ENCODE measurements at places on chromosomes 5 and 9.
A peak's percentile ranks its signal among the peaks of the same experiment; 100 is the strongest.

DNA sequence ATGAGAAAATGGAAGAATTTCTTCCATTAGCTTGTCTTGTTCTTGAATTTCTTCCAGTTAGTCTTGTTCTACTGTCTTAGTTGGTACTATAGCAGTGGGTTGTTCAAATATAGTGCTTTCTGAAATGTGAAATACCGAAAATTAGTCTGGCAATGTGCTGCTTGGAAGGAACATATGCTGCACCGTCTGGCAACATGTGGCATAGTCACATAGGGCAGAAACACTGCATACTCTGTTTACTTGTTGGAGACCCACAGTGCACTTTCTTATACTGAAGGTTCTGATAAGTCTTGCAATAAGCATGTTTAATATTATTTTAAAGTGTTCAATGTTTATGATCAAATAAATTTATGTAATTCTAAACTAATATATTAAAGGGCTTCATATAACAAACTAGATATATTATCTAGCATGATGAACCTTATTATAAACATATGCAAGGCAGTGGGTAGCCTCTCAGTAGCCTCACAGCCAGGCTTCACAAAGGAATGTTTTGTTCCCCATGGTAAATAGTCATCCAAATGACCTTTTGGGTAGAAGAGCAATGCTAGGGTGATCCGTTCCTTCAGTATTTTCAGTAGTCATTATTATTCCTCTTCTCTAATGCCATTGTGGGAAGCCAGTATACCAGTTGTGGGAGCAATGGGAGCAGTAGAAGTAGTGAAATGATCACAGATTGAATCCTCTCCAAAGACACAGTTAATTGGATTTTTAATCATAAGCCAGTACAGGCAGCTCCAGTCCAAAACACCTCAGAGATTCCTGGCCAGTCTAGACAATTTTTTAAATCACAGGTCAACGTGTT is 1106.7 kb downstream of the DTWD2 start:
- DNase-seq = no peak

DNA sequence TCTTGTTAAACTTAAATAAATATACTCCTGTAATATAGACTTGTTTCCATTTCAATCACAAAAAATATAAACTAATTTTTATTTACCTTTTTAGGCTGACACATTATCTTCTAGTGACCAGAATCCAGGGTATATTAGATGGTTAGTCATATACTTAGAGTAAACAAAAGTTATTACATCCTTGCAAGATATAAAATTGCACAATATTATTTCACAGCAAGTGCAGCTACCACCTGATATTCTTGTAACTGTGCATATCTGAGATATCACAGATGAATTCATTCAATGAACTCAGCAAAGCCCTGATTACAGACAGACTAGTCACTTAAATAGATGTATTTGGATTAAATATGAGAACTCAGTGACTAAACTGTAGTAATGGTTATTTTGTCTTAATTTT is 25.6 kb upstream of the ARRDC3 start:
- DNase-seq = no peak

GRCh38 chr5:140108093-140109017 is 5.6 kb upstream of the PURA start:
- DNase-seq = no peak

GRCh38 chr5:168135897-168136296 is 155.5 kb upstream of the WWC1 start:
- no peak for DNase-seq

GRCh38 chr5:142186857-142187594 is 78.4 kb downstream of the NDFIP1 start:
- DNase-seq = peak; percentile 38

DNA sequence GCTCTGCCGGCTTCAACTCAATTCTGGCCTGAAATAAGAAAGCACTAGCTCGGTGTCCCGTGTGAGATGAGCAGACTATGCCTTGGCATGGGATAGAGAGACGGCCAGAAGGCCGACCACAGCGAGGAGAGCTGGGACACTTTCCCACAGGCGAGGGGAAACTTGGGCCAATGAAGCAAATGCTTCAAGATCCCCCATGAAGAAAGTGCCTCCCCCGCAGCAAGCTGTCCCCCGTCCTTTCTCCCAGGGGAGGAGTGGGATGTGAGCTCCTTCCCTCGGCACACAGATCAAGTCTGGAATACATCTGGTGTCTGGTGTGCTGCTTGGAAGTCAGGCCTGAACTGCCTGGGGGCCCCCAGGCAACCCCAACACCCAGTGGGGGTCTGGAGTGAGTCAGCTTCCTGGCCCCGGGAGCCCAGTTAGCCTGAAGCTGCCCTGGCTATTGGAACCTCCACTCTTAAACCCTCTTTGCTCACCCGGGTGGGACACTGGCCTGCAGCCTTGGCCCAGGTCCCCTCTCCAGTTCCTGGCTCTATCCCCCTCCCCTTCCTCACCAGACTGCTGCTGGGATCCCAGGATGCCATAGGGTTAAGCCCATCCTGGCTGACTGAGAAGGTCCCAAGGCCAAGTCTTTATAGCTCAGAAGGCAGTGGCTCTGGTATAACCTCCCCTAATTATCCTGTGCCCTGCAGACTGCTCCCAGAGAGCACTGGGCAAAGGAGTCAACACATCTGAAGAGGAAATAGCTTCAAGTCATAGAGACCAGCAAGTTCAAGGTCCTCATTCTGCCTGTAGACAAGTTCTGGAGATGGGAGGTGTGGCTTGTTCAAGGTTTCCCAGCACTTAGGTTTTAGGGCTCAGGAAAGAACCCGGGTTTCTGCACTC is 205.3 kb downstream of the TTLL11 start:
- DNase-seq = no peak

DNA sequence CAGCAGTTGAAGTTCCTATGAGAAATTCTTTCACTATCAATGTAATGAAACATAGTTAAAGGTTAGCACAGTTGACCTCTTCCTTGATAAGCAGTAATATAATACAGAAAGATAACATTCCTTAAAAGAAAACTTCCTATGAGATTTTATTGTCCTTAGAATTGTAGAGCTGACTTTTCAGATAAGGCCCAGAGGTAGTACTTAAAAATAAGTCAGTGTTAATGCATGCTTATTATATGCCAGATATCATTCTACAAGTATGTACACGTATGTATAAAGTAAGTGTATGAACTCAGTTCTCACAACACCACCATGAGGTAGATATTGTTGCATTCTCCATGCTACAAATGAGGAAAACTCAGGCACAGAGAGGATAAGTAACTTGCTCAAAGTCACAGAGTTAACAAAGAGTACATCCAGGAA is 15.3 kb downstream of the AP3S1 start:
- no peak for DNase-seq

DNA sequence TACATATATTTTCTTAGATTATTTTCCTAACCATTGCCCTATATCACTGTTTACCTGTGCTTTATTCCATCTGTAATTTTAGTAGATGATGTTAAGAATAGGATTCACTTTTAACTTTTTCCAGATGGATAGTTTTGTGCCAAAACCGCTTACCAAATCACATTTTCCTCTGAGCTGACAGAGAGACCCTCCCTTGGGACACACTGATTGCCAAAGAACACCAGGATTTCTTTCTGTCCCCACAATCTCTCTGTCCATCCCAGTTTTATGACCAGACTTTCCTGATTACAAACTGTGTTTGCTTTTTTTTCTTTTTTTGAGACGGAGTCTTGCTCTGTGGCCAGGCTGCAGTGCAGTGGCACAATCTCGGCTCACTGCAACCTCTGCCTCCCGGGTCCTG is 81.3 kb upstream of the SPATA31C2 start:
- no peak for DNase-seq

GRCh38 chr9:20614602-20615216 is 7.6 kb downstream of the MLLT3 start:
- DNase-seq = no peak

DNA sequence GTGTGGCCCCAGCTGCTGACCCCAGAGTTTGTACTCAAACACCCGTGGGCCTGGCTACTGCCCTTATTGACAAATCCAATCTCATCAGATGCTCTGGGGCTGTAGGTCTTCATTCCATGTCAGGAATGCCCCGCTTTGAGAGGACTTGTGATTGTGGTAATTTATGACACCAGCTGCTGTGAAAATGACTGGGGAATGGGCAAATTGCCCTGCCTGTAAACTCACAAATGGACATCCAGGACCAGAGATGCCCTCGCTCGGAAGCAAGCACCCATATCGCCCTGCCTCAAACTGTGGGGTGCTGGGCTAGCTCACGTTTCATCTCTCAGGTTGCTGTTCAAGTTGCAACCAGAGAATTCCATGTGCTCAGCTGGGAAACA is 225.9 kb upstream of the MAP3K1 start:
- no peak for DNase-seq

GRCh38 chr5:17828681-17829080 is 194.4 kb downstream of the TAF11L14 start:
- no peak for DNase-seq

GRCh38 chr5:93273176-93273575 is 307.8 kb downstream of the NR2F1-AS1 start:
- no peak for DNase-seq

DNA sequence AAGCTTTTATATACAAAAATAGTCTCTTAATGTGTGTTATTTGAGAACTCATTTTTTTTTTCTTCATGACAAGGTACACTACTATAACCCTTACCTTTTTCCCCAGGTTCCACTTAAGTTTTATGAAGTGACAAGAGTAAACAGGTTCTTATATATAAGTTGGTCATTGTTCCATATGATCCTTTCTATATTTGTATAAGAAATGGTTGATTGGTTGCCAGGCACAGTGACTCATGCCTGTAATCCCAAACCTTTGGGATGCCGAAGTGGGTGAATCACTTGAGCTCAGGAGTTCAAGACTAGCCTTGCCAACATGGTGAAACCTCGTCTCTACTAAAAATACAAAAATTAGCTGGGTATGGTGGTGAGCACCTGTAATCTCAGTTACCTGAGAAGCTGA is 108.3 kb downstream of the PCSK1 start:
- DNase-seq = peak; percentile 22

GRCh38 chr5:31833710-31834109 is 194.8 kb downstream of the PDZD2 start:
- no peak for DNase-seq

GRCh38 chr9:16103620-16104397 is 551.0 kb downstream of the CCDC171 start:
- no peak for DNase-seq

DNA sequence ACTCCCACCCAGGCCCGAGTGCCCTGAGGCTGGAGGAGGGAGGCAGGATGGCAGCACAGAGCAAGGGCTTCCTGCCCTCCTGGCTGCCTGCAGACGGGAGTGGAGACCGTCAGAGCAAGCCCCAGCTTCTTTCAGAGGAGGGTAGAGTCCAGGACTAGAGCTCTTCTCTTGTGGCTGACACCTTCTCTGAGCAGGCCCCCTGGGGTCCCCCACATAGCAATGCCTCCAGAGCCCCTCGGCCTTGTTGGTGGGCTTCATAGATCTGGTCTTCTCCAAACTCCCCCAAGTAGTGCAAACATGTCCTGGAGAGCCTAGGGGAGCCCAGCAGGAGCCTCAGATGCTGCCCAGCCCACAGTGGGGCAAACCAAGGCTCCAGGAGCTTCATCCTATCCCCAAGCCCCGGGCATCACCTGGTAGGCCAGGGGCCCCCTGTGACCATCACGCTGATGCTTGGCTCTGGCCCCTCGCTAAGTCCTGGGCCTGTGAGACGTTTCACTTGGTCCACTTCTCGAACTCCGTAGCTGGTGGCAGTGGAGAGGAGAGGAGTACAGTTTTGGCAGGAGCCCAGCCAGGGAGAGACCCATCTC is 2.0 kb downstream of the MZB1 start:
- no peak for DNase-seq

DNA sequence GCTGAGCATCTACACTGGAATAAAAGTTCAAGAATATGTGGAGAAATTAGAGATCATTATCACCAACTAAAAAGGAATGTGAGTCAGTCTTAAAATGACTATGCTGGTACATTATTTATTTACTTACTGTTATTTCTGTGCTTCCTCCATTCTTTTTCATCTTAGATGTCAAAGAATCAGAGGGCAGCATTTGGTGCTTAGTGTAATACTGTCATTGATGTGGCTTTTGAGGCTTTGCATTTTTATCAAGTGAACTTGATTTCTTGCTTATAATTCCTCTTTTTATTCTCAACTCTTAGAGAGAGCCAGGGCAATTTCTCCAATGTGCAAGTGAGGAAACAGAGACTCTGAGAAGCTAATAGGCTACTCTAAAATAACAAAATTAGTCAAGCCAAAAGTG is 163.7 kb upstream of the TRPC7 start:
- DNase-seq = no peak

GRCh38 chr5:35115920-35116319 is 68.2 kb upstream of the AGXT2 start:
- peak; percentile 61 for DNase-seq

- no peak for DNase-seq
These were observed 113.2 kb upstream of the ERCC6L2 start for GRCh38 chr9:95762322-95762721.

Data from HepG2 (cell line).